ENCODE measurements at places on chromosomes 2 and 18.

DNA sequence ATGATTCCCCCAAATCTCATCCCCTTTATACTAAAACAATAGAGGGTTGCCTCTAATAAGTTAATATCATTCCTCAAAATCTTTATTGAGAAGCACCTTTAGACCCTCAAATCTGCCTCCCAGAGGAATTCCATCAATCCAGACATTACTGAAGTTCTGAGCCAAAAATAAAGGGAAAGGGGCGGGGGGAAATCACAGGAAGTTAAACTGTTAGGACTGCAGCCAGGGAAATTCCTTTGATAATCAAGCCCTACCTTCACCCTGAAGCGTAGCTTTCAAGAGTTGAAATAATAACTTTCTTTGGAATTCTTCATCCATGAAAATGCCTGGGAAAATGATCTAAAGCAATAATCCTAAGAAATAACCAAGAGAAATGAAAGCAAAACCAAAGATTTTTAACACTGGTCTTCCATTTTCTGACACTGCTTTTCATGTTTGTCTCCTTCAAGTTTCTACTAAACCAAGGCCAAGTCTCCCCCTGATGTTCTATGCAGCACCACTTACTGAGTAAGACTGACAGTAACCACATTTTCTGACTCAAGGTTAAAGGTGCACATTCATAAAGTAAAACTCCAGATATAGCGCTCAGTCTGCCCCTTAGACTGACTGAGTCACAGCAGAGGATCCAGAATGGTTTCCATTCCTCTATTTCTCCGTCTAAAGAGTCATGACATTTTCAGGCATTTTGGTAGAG, 78.2 kb downstream of the TCF4 start:
- DNase-seq = no peak

- no peak for DNase-seq
Measured at GRCh38 chr2:11914455-11914854, 168.0 kb downstream of the LPIN1 start.

- DNase-seq = no peak
Measured at GRCh38 chr2:109563288-109563687, 50.5 kb downstream of the SEPTIN10 start.

GRCh38 chr18:70454704-70455322, 166.0 kb downstream of the SOCS6 start:
- DNase-seq = no peak

- no peak for DNase-seq
Measured at GRCh38 chr2:9613291-9613690, 17.5 kb downstream of the YWHAQ start.

GRCh38 chr2:206915121-206915520, 24.2 kb upstream of the CPO start:
- DNase-seq = no peak

- DNase-seq = no peak
Measured at GRCh38 chr2:1874101-1874865, 130.0 kb upstream of the PXDN start.

- no peak for DNase-seq
Measured at GRCh38 chr2:48092846-48093803, 186.8 kb upstream of the FBXO11 start.

- no peak for DNase-seq
Measured at GRCh38 chr2:24618144-24618543, 127.1 kb downstream of the NCOA1 start.

DNA sequence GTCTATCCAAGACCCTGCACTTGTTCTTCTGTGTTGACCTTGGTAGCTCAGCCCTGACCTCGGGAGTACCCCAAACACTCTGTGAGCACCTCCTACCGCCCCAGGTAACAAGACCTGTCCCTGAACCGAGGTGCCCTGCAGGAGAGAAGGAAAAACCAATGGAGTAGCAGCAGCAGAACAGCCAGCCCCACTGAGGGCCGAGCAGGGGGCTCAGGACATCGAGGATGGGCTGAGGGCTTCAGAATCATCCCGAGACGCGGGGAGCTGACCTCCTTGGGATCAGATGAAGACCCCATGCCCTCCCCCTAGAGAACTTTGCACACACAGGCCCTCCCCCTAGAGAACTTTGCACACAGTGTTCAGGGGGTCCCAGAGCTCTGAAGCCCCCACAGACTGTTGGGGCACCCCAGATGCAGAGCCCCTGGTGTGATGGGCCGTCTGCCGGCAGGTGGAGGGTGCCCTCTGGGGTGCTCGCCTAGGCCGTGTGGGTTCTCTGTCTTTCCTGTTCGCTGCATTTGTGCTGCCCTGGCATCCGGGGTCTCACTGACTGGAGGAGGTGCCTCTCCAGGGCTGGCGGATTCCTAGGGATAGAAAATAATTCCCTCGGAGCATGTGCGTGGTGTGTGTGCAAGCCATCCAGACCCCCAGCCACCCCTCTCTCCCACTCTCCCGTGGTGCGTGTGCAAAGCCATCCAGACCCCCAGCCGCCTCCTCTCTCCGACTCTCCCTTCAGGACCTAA, 189.1 kb downstream of the TWIST2 start:
- DNase-seq = no peak

- DNase-seq = no peak
Measured at GRCh38 chr2:229261599-229261998, 9.5 kb downstream of the PID1 start.

All from stimulated activated CD8-positive, alpha-beta memory T cell treated with anti-CD3 and anti-CD28 coated beads, Interleukin-12 subunit alpha, Interleukin-12 subunit beta, amount 100 ng/mL, for 4 hours (primary cell).